ENCODE measurements at places on chromosomes 11 and 22.
A peak's percentile ranks its signal among the peaks of the same experiment; 100 is the strongest.

DNA sequence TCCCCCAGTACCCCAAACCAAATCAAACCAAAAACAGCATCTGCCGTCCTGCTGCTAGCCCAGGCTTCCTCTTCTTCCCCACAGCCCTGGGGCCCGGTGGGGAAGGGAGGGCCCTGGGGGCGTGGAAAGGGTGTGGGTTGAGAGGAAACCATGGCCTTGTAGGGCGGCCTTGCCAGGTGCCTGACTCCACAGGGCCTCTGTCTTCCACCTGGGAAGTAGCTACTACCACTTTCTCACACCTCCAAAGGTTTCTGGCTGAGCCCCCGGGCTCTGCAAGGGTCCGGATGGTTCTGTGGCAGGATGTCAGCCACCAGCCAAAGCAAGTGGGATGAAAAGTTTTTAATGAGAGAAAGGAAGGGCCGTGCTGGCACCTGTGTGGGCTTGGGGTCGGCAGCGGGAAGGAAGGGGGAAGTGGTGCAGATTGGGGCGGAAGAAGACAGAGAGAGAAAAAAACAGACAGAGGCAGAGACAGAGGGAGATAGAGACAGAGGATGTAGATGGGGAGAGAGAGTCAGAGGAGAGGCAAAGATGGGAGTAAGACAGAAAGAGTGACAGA lies 10.5 kb downstream of the TPST2 start:
- no peak for DNase-seq

- DNase-seq, result peak; percentile 4
These were observed at the start of gene CFAP300 for GRCh38 chr11:102047305-102047924. CFAP300 (plus strand) TSS chr11:102047437; CDS start chr11:102047471, 34 bp downstream.

- no peak for DNase-seq
These were observed 16.6 kb downstream of the RTN4RL2 start for GRCh38 chr11:57476757-57477506.

- DNase-seq, result no peak
These were observed 2.1 kb upstream of the LRRC32 start for GRCh38 chr11:76672431-76673175.

GRCh38 chr11:69521457-69521856 lies 40.0 kb downstream of the LINC01488 start:
- no peak for DNase-seq

DNA sequence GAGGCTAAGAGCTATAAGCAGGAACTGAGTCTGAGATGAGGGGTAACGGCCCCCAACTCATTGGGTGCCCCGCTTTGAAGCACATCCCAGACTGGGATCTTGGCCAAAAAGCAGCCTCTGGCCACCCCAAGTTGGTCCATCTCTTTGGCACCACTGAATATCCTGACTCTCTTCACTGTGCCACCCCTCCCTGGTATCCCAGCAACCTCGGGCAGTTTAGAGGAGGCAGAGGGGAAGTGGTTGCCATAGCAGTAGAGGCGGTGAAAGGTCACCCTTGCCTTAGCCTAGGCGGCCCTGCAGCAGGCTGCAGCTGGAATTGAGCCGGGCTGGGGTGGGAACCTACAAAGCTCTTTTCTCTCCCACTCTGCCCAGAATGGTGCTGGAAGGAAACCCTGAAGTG lies 1.1 kb downstream of the PELI3 start:
- no peak for DNase-seq

GRCh38 chr11:106889718-106890117 lies 128.6 kb downstream of the GUCY1A2 start:
- no peak for DNase-seq

GRCh38 chr22:38485783-38486182 lies 17.9 kb downstream of the KDELR3 start:
- no peak for DNase-seq

- DNase-seq, result no peak
These were observed 70.8 kb downstream of the RAB38 start for GRCh38 chr11:88104408-88104807.

- DNase-seq, result no peak
These were observed 40.7 kb upstream of the XBP1 start for GRCh38 chr22:28841111-28841510.

GRCh38 chr11:2649400-2649799 lies 50.4 kb downstream of the KCNQ1OT1 start:
- DNase-seq, result no peak

- no peak for DNase-seq
These were observed 36.1 kb downstream of the TTC12 start for GRCh38 chr11:113350336-113351067.

DNA sequence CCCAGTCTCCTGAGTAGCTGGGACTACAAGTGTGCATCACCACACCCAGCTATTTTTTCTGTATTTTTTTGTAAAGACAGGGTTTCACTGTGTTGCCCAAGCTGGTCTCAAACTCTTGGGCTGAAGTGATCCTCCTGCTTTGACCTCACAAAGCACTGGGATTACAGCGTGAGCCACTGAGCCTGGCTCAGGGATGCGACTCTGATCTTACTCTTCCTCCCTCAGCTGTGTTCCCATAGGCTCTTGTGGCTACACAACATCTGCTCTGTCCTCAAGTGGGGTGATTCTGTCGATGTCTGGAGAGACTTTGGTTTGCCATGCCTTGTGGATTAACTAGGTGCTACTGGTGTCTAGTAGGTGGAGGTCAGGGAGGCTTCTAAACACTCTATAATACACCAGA lies 127.0 kb upstream of the SERPIND1 start:
- DNase-seq, result no peak

DNA sequence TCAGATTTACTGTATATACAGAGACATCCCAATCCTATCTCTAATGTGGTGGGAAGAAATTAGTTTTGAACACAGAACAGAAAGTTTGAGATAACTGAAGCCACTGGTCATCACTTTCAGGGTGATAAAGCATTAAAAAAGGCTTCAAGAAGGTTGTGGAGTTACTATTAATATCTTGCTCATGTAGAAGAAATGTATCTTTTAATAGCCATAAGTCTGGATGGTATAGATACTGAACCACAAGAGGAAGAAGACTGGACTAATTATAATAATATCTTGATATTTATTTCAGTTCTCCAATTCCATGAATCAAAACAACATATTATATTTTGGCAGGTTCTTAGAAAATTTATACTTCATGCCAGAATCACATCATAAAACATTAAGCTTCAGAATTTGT lies 137.1 kb downstream of the TMEM135 start:
- no peak for DNase-seq

GRCh38 chr11:118142081-118142480 lies 10.5 kb downstream of the SCN4B start:
- DNase-seq, result no peak

DNA sequence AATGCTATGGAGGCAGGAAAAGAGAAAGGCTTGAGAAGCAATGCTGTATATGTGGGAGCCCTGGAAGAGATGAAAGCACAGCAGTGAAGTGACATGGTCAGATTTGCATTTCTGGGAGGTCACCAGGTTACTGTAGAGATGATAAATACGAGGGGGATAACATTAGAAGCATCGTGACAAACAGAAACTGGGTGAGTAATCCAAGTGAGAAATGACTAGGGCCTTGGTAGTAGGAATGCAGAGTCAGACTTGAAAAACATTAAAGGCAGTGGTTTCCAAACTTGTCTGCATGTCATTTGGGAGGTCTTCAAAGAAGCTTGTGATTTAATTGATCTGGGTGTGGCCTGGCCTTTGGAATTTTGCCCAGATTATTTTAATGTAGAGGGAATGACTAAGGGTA lies 43.9 kb downstream of the CCDC34 start:
- DNase-seq, result no peak

GRCh38 chr11:62000539-62001446 lies 33.4 kb upstream of the FTH1 start:
- DNase-seq, result no peak

Data from esophagus squamous epithelium (tissue), 5 donors.